Stimulated activated CD8-positive, alpha-beta memory T cell treated with anti-CD3 and anti-CD28 coated beads, Interleukin-2, amount 100 ng/mL, for 1 hour (primary cell): ENCODE measurements at places on chromosomes 12 and 14.

DNA sequence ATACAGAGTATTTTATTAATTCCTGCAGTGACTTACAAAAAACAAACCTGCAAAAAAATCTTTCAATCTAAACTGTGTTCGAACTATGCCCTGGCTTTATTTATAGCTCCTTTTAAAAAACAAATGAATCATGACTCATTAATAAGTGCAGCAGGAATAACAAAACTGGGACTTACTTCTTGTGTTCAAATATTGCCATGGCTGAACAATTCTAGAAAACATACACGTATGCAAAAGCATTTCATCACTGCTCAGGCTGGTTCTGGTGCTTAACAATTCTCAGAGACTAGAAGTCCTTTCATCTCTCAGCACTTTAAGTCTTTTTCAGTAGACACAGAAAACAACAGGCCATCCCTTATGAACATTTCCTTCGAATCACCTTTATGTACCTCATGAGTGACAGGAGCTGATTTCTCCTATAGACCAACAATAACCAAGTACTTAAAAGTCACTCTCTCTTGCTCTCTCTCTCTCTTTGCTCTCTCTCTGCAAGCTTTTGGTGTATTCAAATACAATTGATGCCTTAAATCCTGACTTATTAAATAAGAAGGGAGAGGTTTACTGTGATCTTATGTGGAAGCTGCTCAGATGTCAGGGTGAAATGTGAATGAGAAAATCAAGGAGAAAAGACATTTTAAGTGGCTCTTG lies 268.8 kb downstream of the TTC8 start:
- DNase-seq: no peak

DNA sequence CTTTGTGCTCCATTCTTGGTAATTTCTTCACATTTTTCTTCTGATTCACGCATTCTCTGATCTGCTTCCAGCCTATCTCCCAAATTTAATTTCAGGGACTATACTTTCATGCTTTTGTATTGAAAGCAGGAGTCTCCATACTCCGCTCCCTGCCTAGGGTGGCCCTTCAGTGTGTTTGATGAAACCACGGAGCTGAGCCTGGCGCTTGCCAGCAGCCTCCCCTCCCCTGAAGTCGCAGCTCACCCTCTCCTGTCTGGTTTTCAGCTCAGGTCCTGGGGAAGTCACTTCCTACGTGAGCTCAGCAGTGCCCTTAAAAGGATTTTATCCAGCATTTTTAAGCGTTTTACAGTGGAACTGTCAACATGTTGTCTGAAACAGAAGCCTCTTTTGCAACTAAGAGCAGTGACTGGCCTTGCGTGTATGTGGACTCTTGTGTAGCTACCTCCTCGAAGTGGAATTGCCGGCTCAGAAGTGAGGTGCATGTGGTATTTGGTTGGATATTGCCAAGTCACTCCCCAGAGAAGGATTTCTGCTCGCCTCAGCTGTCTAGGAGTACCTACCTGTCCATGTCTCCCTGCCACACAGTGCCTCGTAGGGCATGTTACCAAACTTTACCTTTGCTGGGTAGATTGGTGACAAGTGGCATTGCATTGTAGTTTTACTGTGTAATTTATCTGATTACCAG lies 78.5 kb downstream of the TESC start:
- no peak for DNase-seq

GRCh38 chr12:53054112-53054878 lies 4.4 kb downstream of the TNS2 start:
- DNase-seq: peak; percentile 79

DNA sequence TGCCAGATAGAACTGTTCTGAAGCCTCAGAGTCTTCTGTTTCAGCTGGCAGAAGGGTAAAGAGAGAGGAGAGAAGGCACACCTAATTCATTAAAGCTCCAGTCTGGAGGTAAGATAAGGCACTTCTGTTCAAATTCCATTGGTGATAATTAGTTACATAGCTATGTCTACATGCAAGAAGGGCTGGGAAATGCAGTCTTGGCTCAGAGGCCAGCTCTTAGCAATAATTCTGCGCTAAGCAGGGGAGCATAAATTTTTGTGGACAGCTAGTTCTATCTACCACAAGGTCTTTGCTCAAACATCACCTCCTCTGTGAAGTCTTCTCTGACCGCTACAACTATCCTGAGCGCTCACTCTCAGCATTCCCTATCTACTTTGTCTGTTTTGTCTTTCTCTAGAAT lies 14.3 kb upstream of the E2F7 start:
- DNase-seq: no peak

- DNase-seq: no peak
Measured at GRCh38 chr14:103858063-103858781, 10.8 kb upstream of the PPP1R13B start.

- DNase-seq: no peak
Measured at GRCh38 chr12:130860311-130860710, 11.6 kb upstream of the RAN start.
